ENCODE measurements at places on chromosomes 1 and 21.

GRCh38 chr1:160207771-160208556, 2.8 kb downstream of the PEA15 start:
- DNase-seq: no peak

GRCh38 chr1:201059871-201060555, 36.5 kb upstream of the KIF21B start:
- no peak for DNase-seq

DNA sequence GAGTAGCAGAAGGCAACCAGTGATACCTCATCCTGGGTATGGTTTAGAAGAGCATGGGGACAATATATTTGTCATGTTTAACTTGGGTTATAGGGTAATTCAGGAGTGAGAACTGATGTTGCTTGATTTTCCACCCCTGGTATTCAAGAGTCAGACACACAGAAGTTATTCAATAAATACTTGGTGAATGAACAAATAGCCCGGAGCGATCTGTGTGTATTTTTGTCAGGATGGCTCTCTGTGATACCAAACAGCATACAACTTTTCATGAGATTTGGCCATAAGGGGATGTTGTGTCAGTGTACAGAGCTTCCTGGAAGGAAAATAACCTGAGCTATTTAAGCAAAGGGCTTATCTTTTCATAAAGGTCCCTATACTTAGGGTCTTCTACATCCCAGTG, 270.2 kb upstream of the C1orf87 start:
- DNase-seq: no peak

DNA sequence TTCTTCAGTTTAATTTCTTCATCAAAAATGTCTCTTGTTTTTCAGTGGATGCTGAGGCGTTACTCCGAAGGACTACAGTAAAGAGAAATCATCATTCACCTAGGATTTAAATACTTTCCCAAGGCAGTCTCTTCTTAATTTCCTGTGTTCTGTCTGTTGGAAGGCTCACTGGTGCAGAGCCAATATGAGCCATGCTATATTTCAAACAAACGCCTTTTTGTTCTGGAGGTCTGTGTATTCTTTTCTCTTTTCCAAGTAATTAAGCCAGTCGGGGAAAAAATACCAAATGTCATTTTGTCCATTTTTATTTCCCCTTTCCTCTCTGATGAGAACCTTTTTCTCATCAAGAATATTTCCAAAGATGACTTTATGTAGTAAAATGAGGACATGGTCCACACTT, 206.5 kb downstream of the RWDD3 start:
- DNase-seq: no peak

GRCh38 chr1:51527144-51527543, 8.1 kb upstream of the EPS15 start:
- DNase-seq: no peak

DNA sequence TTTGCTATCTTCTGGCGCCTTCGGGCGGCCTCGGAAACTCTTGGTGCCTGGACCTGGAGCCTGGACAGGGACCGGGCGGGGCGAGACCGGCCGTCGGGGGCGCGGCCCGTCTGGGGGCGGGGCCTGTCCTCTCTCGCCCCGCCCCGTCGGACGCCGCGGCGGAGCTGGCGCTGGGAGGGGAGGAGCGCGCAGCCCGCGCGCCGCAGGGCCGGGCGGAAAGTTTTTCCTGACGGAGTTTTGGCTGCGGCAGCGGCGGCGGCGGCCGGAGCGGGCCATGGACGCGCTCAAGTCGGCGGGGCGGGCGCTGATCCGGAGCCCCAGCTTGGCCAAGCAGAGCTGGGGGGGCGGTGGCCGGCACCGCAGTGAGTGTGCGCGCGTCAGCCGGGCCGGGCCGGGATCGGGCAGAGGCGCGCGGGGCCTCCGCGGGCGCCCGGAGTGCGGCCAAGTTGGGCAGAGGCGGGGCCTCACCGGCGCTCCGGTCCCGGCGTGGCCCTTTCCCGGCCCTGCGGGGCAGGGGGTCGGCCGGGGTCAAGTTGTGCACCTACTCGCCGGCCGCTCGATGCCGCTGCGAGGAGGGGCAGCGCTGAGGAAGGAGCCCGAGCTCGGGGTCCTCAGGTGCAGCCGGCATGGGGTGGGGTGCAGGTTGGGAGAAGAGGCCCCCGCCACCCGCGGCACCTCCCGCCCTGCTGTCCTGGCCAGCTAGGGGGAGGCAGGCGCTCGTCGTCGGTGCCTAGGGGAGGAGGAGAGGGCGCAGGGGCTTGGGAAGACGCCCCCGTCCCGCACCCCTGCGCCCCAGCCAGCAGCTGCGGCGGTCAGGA, at the start of gene LDLRAP1:
Gene LDLRAP1 (plus strand): TSS at position 182 of the 818 bp plus-strand sequence. CDS start 93 bp downstream, at position 275.
- DNase-seq: peak; percentile 48

DNA sequence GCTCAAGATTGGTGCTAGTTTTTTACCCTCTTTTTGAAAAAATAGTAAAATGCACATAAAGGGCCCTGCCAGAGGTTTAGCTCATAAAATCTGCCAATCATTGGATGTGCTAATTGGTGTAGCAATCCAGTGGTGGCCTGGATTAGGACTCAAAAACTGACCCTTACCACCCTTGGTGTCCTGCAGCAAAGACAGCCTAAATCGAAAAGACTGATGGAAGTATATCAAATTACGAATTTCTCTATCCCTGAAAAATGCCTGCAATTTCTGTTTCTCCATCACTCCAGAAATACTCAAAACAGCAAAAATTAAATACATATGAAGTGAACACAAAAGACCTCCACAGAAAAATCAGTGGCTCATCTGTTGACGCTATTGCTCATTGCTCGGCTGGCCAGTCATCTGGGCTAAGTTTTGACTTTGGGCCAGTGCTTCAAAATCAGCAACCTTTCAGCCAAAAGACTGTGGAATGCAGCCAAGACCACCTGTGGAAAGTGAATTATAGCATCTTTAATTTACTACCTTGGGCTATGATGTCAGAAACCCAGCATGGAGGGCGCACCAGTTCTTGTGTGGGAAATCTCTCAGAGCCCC, 30.0 kb downstream of the WLS start:
- DNase-seq: no peak

- DNase-seq: no peak
Observed at GRCh38 chr1:173042806-173043205, 7.9 kb downstream of the TNFSF18 start.

DNA sequence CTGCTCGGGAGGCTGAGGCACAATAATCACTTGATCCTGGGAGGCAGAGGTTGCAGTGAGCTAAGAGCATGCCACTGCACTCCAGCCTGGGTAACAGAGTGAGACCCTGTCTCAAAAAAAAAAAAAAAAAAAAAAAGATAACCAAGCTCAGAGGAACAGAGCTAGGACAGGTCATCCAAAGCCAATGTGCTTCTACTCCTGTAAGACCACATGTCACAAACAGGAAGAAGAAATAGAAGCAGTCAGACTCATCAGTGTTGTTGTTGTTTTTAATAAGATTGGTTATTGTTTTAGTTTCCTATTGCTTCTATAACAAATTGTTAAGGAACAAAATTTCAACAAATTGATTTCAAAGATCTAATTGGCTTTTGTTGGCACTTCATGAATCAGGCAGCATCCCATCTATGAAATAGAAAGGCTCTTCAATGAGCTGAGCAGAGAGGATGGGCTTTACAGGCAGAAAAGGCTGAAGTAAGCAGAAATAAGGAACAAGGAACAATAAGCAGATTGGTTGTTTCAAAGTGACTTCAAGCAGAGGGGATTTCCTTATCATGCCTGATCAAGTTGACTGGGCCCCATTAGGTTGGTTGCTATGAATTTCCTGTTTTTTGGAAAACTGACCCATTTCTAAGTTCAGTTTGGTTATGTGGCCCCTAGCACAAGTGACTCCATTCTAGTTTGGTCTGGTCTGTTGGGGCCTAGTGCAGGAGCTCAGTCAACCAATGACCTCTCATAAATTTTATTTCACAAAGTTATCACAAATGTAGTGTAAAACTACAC, 6.0 kb upstream of the AKNAD1 start:
- no peak for DNase-seq

- no peak for DNase-seq
Observed at GRCh38 chr1:238257018-238257621, 366.4 kb upstream of the ZP4 start.

DNA sequence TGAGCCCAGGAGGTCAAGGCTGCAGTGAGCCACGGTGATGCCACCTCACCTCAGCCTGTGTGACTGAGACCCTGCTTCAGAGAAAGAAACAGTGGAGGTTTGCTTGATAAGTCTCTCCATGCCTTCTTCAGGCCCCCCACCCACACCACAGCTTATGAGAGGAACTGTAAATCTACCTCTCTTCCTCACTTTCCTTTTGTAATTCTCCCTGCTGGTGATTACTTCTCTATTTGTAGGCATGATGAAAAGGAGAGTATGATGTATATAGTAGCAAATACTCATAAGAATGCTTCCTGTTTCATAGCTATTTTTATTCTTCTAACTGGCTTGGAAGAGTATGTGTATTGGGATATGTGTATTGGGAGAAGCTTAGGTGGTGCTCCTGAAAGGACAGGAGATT, 186.3 kb downstream of the VPS13D start:
- DNase-seq: no peak

GRCh38 chr21:26072666-26073615, 97.6 kb downstream of the APP start:
- DNase-seq: no peak

DNA sequence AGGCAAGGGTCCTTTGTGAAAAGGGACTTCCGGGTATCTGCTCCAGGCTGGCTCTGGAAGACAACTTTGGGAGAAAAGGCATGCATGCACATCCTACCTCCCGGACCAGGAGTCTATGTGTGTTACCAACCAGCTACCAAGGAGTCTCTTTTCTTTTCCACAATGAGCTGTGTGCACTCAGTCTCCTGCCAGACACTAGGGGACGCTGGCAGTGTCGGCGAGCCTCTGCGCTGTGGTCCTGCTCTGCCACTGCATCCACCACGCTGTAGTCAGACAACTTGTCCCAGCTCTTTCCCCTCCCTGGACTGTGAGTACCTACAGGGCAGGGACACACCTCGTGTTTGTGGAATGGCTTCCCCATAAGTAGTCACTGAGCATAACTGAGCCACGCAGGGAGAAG, 5.1 kb upstream of the SSR2 start:
- DNase-seq: peak; percentile 5

- peak; percentile 47 for DNase-seq
Observed at GRCh38 chr1:109248797-109249629, at the start of gene CELSR2. CELSR2 (plus strand) TSS chr1:109249539; CDS start chr1:109250080, 541 bp downstream.

GRCh38 chr1:158799689-158800088, 18.7 kb upstream of the OR6N2 start:
- no peak for DNase-seq

GRCh38 chr1:41135196-41135947, 106.7 kb downstream of the SCMH1 start:
- DNase-seq: no peak

GRCh38 chr1:85581802-85582686, 1.5 kb downstream of the CCN1 start:
- no peak for DNase-seq

DNA sequence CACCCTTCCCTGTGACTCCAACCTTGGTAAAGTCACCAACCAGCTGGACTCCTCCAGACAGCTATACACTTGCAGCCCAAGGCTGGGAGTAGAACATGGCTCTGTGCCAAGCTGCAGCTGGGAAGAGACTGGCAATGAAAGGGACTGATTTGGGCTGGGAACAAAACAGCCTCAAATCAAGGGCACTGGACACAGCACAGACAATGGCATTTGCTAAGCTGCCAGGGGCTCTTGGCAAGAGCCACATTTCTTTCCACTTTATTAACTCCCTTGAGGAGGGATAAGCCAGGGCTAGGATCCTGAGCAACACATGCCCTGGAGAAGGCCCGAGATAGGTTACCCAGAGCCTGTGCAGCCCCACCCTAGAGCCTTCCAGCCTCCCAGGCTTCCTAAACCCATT, 12.0 kb downstream of the SYT11 start:
- no peak for DNase-seq

DNA sequence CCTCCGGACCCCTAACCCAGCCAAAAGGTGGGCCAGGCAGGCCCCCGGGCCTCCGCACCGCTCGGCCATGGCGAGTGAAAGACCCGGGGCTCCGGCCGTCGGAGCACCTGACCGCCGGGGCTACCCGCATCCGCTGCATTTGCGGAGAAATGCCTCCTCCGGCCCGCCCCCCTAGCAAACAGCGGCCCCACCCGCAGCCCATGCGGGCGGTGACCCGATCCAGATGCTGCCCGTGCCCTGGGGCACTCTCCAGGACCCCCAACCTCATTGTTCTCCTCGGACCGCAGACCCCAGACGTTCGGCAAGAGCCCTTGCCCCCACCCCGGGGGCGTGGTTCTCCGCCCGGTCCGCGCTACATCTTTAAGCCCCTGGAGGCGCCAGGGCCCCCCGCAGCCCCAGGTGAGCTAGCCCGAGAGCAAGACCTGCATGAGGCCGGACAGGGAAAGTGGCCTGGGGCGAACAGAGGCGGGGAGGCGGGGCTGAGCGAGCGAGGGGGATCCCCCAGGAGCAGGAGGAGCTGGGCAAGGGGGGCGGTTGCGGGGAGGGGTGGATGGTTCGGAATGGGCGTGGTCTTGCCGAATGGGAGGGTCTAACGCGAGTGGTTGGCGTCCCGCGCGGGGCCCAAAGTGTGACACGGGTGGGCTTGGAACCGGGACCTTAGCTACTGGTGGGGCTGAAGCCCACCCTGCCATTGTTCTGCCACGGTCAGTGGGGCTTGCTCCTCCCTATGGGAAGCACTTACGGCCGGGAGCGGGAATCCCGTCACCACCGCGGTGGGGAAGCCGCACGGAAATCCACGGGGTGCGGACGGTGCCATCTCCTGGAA, 6.3 kb upstream of the CRYBG2 start:
- DNase-seq: peak; percentile 17

- DNase-seq: no peak
Observed at GRCh38 chr1:208731981-208732821, 488.0 kb upstream of the PLXNA2 start.

DNA sequence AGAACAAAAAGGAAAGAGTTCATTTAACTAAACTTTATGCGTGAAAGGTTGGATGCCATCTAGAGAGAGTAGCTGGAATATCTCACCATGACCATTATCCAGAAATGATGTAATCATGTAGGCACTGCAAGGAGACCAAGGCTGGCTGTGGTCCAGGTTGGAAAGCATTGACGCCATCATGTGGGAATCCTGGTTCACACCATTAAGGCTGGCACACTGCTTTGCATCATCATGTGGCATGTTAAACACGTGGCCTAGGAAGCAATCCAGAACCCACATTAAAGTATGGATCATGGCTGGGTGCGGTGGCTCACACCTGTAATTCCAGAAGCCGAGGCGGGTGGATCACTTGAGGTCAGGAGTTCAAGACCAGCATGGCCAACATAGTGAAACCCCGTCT, 4.3 kb downstream of the ADAMTS1 start:
- no peak for DNase-seq

DNA sequence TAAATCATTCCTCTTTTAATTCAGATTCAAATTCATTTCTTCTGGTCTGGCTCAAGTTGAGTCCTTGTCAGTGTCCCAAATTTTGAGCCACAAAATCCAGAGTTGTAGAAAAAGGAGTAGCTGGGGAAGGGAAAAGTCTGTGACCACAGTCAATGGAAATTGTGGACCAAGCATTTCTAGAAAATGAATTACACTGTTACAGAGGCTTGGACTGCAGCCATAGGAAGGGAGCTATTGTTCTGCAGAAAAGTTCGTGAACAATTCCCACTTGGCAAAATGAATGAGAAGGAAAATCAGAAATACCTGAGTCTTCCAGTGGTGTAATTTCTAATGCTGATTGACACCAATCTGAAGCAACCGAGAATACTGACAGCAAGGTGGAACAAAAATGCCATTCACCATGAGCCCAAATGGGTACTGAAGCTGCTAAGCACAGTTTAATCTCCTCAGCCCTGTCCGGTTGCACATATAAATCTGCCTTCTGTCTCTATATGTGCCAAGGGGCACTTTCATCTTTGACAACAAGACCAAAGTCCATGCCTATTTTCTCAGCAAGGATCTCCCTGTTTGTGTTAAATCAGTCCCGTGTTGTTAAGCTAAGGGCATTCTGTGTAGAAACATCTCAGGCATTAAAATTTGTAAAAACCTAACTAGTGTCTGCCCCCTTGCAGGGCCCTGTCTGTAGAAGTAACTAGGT, 51.3 kb downstream of the TEX35 start:
- DNase-seq: no peak

Measured in activated effector memory CD4-positive, alpha-beta T cell treated with Interleukin-2 at 50 U/mL for 16 hours (primary cell).